ENCODE measurements at places on chromosomes 2 and 18. TPM values are rescaled to one million over a fixed set of nuclear protein-coding genes. Genes with fewer than 3 reads are reported as not detected.

The GREB1L gene
- total RNA-seq, result 1.6 TPM

The C2orf66 gene
- total RNA-seq, result 0.93 TPM

The AQP12A gene
- total RNA-seq, result not detected

The USP14 gene
- 27.0 TPM for total RNA-seq

The RTP5 gene
- not detected for total RNA-seq

The GAREM1 gene
- 9.2 TPM for total RNA-seq

The SNED1 gene
- total RNA-seq, result under 0.01 TPM

The ANKZF1 gene
- total RNA-seq, result 49.6 TPM

The HSBP1L1 gene
- total RNA-seq, result 19.7 TPM

The NT5DC4 gene
- total RNA-seq, result 0.07 TPM

The MC5R gene
- total RNA-seq, result not detected
